M059J (cell line): ENCODE measurements at places on chromosomes 7 and 10.
A peak's percentile ranks its signal among the peaks of the same experiment; 100 is the strongest.

- DNase-seq: no peak
Observed at GRCh38 chr10:89240519-89240918, 11.1 kb downstream of the LIPA start.

DNA sequence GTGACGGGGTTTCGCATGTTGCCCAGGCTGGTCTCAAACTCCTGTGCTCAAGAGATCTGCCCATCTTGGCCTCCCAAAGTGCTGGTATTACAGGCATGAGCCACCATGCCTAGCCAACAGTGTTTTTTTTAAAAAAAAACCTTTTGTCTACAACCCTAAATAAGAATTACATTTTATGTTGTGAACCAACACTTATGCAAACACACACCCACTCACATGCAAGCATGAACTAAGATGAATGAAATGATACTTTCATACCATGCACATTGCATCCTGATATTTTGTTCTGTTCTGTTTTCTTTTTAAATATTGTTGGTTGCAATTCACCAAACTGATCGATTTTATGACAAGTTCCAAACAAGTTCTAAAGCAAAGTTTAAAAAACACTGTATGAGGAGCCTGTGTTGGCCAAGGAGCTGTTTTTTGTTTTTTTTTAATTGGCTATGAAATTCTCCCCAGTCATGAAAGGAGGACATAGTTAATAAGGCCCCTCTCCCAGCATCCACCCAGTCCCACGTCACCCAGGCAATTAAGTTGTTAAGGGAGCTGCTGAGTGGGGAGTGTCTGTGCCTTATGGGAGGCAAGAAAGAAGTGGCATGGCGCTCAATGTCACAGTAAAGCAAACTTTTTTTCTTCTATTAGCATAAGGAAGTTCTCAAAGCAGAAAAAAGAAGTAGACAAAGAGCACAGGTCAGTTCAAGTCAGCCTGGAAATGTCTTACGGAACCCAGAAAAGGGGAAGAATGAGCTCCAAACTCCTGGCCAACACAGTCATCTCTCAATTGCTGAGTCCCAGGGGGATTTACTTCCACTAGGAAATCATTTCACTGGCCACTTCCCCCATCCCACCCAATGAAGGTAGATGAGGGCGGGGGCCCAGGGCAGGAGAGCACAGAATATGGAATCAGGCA lies 50.1 kb downstream of the NOD1 start:
- no peak for DNase-seq

- no peak for DNase-seq
Observed at GRCh38 chr7:137445268-137445667, 101.7 kb upstream of the PTN start.

DNA sequence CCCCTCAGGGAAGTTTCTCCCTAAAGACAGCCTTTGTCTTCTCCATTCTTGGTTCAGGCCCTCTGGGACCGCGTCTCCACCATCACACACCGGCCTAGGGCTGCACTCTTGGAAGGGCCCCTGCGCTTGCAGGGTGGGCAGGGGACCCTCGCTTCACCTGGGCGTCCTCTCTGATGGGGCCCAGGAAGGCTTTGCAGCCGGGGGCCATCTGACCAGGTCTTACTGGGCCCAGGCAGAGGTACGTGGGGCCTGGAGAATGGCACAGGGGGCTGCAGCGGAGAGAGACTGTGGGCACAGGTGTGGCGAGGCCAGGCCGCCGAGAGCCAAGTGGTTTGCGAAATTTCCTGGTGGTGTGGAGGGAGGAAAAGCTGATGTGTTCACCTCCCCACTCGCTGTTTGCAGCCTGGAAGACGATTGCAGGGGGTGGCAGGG lies 44.4 kb downstream of the ALOX5 start:
- DNase-seq: no peak

- DNase-seq: no peak
Observed at GRCh38 chr10:86070278-86070677, 296.3 kb downstream of the GRID1 start.

GRCh38 chr7:94375691-94376090 lies 19.0 kb upstream of the COL1A2 start:
- peak; percentile 99 for DNase-seq

- no peak for DNase-seq
Observed at GRCh38 chr10:25561758-25562157, 372.3 kb upstream of the MYO3A start.

DNA sequence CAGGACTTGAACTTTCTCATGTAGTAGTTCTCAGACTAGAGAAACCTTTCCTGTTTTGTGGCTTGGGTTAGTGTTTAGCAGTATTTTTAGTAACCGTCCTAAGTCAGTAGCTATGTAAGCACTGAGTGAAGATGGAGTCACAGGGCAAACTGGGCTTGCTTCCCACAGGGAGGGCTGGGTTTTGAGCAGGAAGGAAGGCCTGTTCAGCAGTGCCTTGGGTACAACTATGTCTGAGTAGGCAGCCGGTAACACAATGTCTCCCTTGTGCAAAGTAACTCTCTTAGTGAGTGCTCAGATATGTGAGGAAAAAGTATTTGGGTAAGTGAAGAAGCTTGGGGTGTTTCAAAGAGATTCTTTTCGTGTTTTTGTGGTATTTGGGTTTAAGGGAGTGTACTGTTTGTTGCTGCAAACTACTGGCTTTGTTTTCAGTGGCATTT lies 96.4 kb downstream of the CCSER2 start:
- peak; percentile 91 for DNase-seq

DNA sequence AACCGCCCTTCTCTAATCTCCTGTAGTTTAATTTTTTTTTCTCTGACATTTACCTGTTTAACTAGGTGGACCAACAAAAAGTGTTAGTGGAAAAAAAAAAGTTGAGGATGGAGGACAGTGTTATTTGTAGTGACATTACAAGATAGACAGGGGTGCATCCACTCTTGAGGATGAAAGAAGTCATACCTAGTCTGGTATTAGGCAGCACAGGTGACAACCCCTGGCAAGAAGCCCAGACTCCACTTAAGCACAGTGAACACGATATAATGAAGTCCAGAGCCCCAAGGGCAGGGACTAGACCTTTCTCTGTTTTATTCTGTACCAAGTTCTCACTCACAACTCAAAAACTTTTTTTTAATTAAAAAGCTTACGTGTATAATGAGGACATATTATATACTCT lies 268.4 kb downstream of the GPR37 start:
- peak; percentile 7 for DNase-seq

DNA sequence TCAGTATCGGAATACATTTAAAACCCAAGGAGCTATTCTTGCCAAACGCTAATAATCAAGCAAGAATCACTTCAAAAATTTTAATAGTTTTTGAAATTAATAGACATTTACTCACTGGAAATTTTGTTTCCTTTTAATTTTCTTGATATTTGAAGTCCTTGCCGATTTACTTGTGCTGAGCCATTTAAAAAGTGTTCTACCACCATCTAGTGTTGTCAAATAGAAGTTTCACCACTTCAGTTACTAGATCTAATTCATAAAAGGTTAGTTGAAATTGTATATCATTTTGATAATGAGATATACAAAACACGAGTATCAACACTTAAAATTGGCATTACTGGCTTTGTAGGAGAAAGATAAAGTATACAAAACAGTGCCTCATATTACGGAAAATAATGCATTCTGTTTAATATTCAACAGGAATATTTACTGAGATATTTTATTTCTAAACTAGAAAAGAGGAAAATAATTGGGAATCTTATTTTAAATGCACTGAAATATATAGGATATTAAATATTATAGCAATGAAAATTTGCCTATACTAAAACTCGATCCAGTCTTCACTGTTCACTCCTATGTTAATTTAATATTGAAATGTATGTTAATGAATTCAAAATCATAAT lies 664.8 kb upstream of the SEMA3D start:
- DNase-seq: peak; percentile 12

- DNase-seq: no peak
Observed at GRCh38 chr7:69827558-69827957, 229.3 kb downstream of the AUTS2 start.

DNA sequence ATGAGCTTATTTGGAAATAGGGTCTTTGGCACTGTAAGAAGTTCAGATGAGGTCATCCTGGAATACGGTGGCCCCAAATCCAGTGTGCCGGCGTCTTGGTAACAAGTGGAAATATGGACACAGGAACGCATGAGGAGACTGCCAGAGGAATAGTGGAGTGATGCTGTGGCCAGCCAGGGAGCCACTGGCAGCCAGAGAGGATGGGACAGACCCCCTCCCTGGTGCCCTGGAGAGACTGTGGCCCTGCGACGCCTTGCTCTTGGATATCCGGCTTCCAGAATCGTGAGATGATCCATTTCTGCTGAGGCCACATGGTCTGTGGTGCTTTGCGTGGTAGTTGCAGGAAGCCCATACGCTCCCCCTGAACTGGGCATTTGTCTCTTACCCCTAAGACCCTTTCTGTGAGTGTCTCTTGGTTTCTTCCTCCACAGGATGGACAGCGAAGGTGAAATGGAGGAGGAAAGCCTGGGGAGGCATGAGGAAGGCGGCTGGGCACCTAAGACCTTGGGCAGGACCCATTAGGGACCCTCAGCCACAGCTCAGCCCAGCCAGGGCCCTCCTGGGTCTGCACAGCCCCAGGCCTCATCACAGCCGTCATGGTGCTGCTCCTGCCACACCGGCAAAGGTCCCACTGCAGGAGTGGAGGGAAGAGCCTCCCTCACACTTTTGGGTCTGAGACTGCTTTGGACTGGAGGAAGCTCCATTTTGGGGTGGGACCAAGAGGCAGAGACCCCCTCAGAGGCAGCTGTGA lies 53.6 kb downstream of the INSIG1 start:
- no peak for DNase-seq

GRCh38 chr10:44010873-44011602 lies 362.4 kb upstream of the ZNF32 start:
- peak; percentile 93 for DNase-seq

DNA sequence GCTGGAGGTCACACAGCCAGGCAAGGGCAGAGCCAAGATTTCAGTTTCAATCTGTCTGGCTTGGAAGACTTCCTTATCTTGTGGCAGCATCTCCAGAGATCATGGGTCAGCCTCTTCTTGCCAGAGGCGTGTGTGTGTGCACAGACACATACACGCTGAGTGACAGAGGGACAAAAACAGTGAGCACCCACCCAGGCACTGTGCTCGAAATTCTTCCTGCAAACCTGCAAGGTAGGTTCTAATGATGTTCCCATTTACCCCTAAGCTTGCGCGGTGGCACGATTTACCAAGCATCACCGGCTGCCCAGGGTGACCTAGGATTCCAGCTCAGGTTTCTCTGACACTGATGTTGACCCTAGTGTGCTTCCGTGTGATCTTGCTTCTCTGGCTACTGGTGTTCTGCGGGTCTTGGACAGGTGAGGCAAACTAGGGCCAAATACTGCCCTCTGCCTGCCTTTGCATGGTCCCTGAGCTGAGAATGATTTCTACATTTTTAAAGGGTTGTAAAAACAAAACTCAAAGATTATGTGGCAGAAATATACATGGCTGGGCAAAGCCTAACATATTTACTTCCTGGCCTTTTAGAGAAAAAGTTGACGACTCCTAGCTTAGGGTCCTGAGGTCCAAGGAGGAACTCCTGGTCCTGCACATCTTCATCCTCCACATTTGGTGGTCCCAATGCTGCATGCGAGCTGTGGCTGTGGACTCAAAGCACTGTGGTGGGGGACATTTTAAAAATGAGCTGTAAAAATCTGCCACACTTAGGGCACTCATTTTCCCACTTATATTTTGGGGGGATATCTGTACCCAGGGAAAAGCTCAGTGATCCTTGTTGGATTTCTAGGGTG lies 268.5 kb downstream of the RPS24 start:
- peak; percentile 24 for DNase-seq

DNA sequence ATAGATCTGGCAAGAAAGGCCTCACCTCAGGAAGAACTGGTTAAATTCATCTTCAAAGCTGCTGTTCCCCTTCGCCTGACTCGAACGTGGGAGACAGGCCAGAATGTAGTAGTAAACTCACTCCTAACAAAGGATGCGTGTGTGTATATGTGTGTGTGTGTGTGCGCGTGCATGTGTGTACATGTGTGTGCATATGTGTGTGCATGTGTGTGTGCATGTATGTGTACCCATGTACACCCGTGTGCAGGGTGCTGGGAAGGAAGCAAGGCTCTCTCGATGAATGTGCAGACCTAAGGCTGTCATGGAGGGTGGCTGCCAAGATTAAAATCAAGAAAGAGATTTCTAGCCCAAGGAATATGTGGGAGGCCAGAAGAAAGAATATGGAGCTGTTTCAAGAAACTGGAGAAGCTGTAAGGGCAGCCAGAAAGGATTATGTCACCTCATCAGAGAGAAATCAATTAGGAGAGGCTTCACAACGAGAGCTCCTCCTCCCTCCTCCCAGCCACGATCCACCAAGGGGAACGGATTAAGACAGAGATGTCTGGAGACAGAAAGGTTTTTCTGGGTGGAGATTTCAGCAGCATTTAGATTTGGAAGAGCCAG lies 34.0 kb upstream of the LBX1 start:
- no peak for DNase-seq

DNA sequence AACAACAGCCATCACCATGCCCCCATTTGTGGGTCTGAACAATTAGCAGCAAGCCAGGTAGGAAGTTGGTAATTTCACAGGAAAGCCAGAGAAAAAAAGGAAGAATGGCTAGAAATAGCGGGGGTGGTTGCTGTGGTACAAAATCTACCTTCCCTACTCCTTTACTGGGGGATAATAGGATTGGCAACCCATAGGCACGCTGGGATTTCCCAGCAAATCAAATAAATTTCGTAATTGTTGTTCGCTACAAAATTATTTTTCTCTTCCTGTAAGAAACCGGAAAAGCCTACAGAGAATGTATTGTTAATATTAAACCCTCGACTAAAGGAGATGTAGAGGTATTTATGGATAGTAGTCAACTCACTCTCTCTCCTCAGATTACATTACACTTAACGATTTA lies 123.9 kb downstream of the DOCK4 start:
- no peak for DNase-seq

DNA sequence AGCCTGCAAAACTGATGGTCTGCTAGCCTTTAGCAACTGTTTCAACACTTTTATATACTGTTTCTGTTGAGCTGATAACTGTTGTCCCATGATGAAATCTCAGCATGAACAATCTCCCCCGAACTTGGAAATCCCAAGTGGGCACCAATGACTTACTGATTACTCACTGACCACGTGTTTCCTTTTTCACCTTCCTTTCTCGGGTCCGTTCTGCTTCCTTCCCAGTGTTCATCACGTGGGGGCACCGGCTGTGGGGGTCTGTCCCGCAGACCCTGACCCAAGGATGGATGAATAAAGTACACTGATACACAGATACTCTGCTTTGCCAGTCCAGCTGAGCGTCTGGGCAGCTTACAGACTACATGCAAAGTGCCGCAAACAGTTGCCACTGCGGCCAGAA lies 39.0 kb upstream of the RASGEF1A start:
- DNase-seq: peak; percentile 20

DNA sequence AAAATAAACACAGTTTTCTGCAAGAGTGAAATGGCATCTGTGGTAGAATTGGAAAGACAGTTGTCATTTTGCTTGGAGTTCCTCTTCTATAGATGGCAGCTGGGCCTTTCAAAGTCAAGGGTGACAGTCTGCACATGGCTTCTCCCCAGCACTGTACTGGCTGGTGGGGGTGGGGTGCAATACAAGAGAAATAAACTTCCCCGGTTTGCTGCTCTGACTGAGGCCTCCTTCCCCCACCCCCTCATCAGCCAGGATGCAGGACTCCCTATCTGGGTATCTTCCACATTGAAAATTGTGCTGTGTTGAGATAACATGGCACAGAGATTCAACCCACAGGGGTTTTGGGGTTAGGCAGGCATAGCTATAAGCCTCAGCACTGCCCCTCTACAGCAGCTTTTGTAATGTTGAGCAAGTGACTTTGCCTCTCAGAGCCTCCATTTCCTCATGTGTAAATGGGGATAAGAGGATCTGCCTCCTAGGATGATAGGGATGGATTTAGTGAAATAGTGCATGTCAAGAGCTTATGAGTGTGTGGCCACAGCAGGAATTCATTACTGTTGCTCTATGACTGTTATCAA lies 85.8 kb upstream of the WDR11 start:
- no peak for DNase-seq
